ENCODE measurements at places on chromosomes 4 and X.

DNA sequence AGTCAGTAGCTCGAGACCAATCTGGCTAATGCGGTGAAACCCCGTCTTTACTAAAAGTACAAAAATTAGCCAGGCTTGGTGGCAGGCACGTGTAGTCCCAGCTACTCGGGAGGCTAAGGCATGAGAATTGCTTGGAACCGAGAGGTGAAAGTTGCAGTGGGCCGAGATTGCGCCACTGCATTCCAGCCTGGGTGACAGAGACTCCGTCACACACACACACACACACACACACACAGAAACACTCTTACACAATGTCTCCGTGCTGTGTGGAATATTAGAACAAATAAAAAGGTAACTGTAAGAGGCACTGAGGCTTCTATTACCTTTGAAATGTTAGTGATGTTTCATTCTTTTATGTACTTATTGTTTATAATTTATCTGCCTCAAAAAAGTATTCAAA is 326.6 kb downstream of the GPAT3 start:
- H3K27ac ChIP-seq, result no peak overlapping the region
- no peak overlapping the region for H3K4me3 ChIP-seq
- no peak for DNase-seq
- no peaks in the 10 kb centered on the region for H3K27me3 ChIP-seq
- H3K36me3 ChIP-seq, result no peaks in the 10 kb centered on the region
- no peaks in the 10 kb centered on the region for H3K4me1 ChIP-seq

GRCh38 chrX:133516686-133517085 is 101.4 kb upstream of the GPC4 start:
- H3K4me3 ChIP-seq, result no peak overlapping the region
- H3K27ac ChIP-seq, result no peak overlapping the region
- no peaks in the 10 kb centered on the region for H3K4me1 ChIP-seq
- DNase-seq, result no peak

DNA sequence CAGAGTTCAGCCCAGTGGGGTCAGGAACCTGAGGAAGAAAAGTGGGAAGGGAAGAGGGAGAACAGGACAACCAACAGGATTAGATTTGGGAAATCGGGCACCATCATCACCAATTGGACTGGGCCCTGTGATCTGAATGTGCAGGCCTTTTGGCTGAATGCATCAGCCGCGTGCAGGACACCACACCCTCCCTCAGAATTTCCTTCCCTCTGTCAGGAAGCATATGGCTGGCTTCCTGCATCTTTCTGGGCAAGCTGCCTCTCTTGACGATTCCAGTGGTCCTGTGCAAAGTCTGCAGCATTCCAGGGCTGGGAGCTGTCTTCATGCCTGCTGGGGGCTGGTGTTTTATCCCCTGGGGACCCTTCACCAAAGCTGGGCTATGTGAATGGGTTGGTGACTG is 16.4 kb downstream of the MAGEA4 start:
- H3K4me1 ChIP-seq, result no peaks in the 10 kb centered on the region
- H3K27ac ChIP-seq, result no peak overlapping the region
- no peak overlapping the region for H3K4me3 ChIP-seq
- no peak for DNase-seq
- H3K36me3 ChIP-seq, result no peaks in the 10 kb centered on the region
- no peaks in the 10 kb centered on the region for H3K27me3 ChIP-seq

GRCh38 chr4:136342666-136343065 is 1189.6 kb downstream of the PCDH18 start:
- H3K4me1 ChIP-seq, result no peaks in the 10 kb centered on the region
- no peak overlapping the region for H3K27ac ChIP-seq
- no peak for DNase-seq
- no peak overlapping the region for H3K4me3 ChIP-seq
- no peaks in the 10 kb centered on the region for H3K27me3 ChIP-seq

- H3K27ac ChIP-seq, result no peak overlapping the region
- no peak for DNase-seq
- H3K36me3 ChIP-seq, result no peaks in the 10 kb centered on the region
- H3K4me3 ChIP-seq, result no peak overlapping the region
- H3K4me1 ChIP-seq, result no peaks in the 10 kb centered on the region
- H3K27me3 ChIP-seq, result no peaks in the 10 kb centered on the region
These were observed 284.3 kb downstream of the ARHGAP10 start for GRCh38 chr4:148016063-148016637.

GRCh38 chr4:56215901-56216300 is 171.4 kb downstream of the AASDH start:
- no peak overlapping the region for H3K27ac ChIP-seq
- H3K4me1 ChIP-seq, result no peaks in the 10 kb centered on the region
- no peak for DNase-seq
- H3K4me3 ChIP-seq, result no peak overlapping the region
- no peaks in the 10 kb centered on the region for H3K36me3 ChIP-seq
- H3K27me3 ChIP-seq, result peaks cover 12% of the 10 kb centered on the region

DNA sequence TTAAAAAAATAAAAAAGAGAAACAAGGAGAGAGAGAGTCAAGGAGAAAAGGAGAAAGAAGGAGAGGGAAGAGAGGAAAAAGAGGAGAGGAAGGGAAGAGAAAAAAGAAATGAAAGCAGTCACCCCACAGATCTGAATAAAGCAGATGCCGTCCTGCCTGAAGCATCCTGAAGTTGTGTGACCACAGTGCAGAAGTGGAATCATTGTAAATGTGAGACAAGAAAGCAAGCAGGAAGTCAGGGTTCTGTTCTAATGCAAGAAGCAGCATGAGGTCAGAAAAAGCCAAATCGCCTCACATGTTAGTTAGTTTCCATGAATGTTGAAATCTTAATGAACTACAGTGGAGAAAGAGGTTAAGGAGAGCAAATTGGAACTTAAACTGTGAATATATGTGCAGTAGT is 692.5 kb downstream of the CENPC start:
- H3K4me1 ChIP-seq, result no peaks in the 10 kb centered on the region
- H3K4me3 ChIP-seq, result no peak overlapping the region
- no peak for DNase-seq

GRCh38 chrX:97564496-97564895 is 680.8 kb downstream of the RPA4 start:
- H3K4me3 ChIP-seq, result no peak overlapping the region
- no peaks in the 10 kb centered on the region for H3K36me3 ChIP-seq
- DNase-seq, result no peak

DNA sequence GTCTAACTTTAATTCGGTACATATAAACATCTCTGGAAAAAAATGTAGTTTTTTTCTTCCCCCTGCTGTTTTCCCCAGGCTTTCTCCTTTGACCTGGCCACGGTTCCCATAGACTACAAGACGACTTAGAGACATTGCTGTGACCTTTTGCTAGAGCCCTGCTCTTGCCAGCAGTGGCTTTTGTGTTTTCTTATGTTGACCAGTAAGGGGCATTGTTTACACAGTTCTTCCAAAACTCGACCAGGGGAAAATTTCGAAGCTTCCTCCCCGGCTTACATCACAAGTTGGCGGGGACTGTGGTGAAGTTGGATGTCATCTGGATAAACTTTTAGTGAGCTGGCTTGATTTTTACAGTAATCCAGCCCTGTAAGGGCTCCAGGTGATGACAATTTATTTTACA is 9.3 kb downstream of the CCDC160 start:
- H3K27me3 ChIP-seq, result no peaks in the 10 kb centered on the region
- H3K27ac ChIP-seq, result no peak overlapping the region
- no peaks in the 10 kb centered on the region for H3K36me3 ChIP-seq
- no peak overlapping the region for H3K4me3 ChIP-seq
- H3K4me1 ChIP-seq, result no peaks in the 10 kb centered on the region

DNA sequence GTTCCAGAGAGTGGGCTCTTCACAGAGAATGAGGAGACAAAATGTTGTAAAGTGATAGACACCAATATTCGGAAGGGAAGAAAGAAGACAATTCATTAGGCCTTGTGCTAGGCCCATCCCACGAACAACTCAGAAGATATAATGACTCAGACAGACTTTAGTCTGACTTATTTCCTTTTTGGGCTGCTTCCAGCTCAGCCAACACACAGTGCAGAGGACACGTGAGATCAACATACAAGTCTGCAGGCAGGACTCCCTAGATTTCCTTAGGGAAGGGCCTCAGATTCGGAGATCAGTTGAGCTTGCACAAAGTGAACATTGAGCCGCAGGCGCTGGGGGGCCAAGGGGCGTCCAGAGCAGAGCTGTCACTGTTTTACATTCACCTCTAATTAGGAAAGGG is 290.7 kb upstream of the TENM3 start:
- no peaks in the 10 kb centered on the region for H3K4me1 ChIP-seq
- DNase-seq, result no peak
- no peak overlapping the region for H3K27ac ChIP-seq
- H3K27me3 ChIP-seq, result no peaks in the 10 kb centered on the region
- H3K4me3 ChIP-seq, result no peak overlapping the region

GRCh38 chr4:87884976-87885549 is 52.3 kb downstream of the MEPE start:
- H3K27ac ChIP-seq, result no peak overlapping the region
- H3K4me1 ChIP-seq, result no peaks in the 10 kb centered on the region
- DNase-seq, result no peak
- no peaks in the 10 kb centered on the region for H3K27me3 ChIP-seq
- H3K4me3 ChIP-seq, result no peak overlapping the region
- no peaks in the 10 kb centered on the region for H3K36me3 ChIP-seq

GRCh38 chr4:127506283-127506682 is 126.5 kb upstream of the INTU start:
- no peak overlapping the region for H3K27ac ChIP-seq
- DNase-seq, result no peak
- H3K4me1 ChIP-seq, result no peaks in the 10 kb centered on the region
- H3K4me3 ChIP-seq, result no peak overlapping the region
- H3K36me3 ChIP-seq, result no peaks in the 10 kb centered on the region
- no peaks in the 10 kb centered on the region for H3K27me3 ChIP-seq

DNA sequence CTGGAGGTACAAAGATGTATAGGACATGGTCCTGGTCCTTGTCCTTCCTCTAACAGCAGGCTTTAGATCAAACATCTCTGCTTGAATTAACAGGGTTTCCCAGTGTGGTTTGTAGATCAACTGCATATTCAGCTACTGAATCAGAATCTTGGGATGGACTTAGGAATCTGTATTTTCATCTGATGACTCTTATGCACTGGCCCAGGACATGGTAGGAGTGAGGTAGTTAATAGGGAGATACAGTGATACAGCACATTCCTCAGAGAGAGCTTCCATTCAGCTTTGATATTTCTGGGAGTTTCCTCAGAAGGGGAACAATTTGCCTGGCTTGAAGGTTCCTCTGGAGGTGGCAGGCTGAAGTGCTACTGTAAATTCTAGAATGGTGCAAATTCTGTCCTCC is 203.1 kb downstream of the LARP7 start:
- H3K4me3 ChIP-seq, result no peak overlapping the region
- H3K27me3 ChIP-seq, result no peaks in the 10 kb centered on the region
- H3K36me3 ChIP-seq, result no peaks in the 10 kb centered on the region
- DNase-seq, result no peak

Data from K562 (cell line).